ENCODE measurements at places on chromosomes 5 and 9.

DNA sequence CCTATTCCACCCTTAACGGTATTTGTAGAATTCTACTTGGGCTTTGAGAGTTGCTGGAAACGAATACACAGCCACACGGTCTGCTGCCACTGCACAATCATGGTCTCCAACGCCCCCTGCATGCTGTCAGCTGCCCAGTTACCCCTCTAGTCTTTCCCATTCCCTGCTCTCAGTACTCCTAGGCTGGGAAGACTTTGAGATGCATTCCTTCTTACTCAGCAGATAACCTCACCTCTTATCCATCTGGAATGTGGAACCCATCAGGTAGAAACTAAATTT lies 92.8 kb downstream of the ANKH start:
- DNase-seq, result no peak

DNA sequence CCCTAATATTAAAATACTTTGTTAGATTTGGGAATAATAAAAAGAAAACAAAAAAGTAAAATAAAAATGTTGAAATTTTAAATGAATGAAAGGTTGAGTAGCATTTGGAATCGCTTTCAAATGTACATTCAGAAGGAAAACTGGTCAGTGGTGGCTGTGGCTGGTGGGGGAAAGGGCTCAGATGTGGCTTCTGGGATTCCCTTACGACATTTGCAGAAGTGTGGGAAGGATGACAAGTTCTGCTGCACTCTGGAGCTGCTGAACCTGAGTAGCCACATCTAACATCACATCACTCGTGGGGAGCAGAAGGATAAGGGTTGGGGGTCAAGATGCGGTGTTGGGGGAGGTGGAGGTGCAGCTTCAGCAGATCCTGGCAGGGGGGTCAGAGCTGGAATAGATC lies 25.6 kb upstream of the CAST start:
- no peak for DNase-seq

DNA sequence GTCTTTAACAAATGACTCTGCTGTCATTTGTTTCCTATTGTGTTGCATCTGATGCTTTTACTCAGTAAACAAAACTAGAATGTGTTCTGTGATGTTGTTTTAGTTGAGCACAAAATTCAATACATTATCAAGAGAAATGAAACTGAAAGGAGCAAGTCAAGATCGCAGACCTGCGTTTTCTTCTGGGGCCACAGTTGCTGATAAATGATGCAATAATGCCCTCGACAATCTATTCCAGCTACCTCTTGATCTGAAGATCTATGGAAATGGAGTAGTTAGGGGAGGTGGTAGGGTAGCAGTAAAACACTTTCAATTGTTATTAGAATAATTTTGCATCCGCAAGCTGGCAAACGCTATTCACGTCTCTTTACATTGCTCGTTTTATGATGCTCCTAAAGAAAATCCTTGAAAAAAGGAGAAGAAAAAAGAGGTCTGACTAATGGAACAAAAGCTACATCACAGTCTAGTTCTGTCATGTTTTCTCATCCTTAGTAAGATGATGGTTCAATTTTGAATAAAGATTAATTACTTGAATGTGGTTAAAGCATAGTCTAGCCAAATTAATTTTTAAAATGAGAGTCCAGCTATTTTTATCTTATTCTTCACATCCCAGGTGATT lies 1.6 kb downstream of the ZNF366 start:
- DNase-seq, result no peak

GRCh38 chr5:128782446-128782845 lies 182.8 kb upstream of the SLC27A6 start:
- DNase-seq, result no peak

GRCh38 chr5:54159153-54159892 lies 151.1 kb downstream of the ARL15 start:
- DNase-seq, result no peak

DNA sequence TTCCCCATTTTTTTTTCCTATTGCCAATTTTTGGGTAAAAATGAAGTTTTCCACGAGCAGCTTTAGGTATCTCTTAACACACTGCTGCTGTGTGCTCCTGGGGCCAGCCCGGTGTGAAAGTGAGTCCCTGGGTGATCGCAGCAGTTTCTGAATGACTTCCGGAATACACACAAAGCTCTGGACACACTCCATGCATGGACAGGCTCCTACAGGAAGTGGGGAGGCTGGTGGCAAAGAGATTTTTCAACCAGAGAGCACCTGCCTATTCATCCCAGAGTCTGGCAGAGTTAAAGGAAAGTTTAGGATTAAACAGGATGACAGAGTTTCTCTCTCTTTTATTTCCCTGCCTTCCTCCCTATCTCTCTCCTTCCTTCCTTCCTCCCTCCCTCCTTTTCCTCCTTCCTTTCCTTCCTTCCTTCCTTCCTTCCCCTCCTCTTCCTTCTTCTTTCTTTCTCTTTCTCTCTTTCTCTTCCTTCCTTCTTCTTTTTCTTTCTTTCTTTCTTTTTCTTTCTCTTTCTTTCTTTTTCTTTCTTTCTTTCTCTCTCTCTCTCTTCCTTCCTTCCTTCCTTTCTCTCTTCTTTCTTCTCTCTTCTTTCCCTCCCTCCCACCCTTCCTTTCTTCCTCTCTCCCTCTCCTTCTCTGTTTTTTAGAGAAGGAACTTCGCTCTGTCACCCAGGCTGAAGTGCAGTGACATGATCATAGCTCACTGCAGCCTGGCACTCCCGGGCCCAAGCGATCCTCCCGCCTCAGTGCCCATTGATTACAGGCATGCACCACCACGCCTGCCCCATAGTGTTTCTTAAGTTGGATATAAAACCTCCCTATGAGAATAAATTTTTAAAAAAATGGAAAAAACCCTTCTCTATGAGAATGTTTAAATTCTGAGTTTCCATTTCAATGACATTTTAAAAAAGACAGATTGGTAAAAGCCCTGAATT lies 38.7 kb upstream of the UBTD2 start:
- DNase-seq, result no peak

DNA sequence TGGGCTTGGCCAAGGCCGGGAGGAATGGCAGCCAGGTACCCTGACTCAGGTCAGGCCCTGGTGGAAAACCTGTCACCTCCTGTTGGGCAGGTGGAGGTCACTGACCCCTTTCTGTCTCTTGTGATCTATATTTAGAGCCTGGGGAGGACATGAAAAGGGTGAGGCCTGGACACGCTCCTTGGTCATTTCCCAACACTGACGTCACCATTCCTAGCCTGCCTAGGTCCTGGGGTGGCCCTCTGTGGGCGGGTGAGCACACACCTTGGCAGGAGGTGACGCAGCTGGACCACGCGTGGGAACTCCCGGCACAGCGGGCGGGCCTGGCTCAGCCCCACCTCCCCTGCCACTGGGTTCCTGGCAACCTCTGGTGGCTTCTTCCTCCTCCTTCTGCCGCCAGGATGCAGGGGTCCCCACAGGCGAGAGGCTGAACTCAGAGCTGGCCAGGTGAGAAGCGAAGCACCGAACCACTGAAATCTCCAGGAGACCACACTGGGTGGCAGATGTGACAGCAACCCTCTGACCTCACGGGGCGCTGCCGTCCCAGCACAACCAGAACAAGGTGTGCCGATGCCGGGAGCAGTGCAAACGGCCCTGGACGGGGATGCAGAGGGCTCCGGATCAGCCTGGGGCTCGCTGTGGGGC lies 6.4 kb upstream of the RALGDS start:
- no peak for DNase-seq

- DNase-seq, result no peak
Measured at GRCh38 chr9:78001946-78002731, 29.5 kb downstream of the GNAQ start.

- DNase-seq, result no peak
Measured at GRCh38 chr5:4661326-4661725, 478.8 kb upstream of the ADAMTS16 start.

- no peak for DNase-seq
Measured at GRCh38 chr9:7790022-7790818, 9.4 kb downstream of the DMAC1 start.

DNA sequence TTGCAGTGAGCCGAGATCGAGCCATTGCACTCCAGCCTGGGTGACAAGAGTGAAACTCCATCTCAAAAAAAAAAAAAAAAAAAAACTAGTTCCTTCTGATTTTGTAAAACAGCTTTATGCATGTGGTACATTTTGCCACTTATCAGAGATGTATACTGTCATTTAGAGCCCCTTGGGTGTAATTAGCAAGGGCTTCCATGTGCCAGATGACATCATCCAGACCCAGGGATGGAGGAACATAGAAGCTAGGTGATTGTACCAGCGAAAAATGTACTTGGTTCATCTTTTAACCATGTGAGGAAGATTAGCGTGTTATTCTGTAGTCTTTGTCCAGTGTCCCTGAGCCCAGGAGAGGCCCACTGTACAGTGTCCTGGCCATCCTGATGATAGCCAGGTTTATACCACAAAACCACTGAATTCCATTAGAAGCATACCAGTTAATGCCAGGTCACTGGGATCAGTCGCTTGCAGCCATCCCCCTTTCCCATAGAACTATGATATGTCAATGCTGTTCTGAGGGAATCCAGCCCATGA lies 239.3 kb upstream of the SGCD start:
- no peak for DNase-seq

GRCh38 chr9:92119586-92119985 lies 4.4 kb upstream of the SPTLC1 start:
- DNase-seq, result no peak

- DNase-seq, result no peak
Measured at GRCh38 chr5:1429496-1429895, 15.7 kb downstream of the SLC6A3 start.

- DNase-seq, result no peak
Measured at GRCh38 chr5:6554812-6555211, 78.0 kb downstream of the NSUN2 start.

- DNase-seq, result no peak
Measured at GRCh38 chr5:34500236-34500847, 155.8 kb upstream of the RAI14 start.

GRCh38 chr5:141651728-141652105 lies 499 bp upstream of the FCHSD1 start:
- no peak for DNase-seq

- DNase-seq, result no peak
Measured at GRCh38 chr9:128771094-128771721, 519 bp downstream of the ZER1 start.

GRCh38 chr5:172059661-172060100 lies 53.2 kb upstream of the FBXW11 start:
- DNase-seq, result no peak

- DNase-seq, result no peak
Measured at GRCh38 chr9:16530669-16531642, 339.5 kb downstream of the BNC2 start.

- DNase-seq, result no peak
Measured at GRCh38 chr9:84970432-84970831, 300.9 kb downstream of the NTRK2 start.

GRCh38 chr9:2120926-2121689 lies 106.0 kb downstream of the SMARCA2 start:
- no peak for DNase-seq

GRCh38 chr5:141732417-141732816 lies 50.4 kb upstream of the ARAP3 start:
- no peak for DNase-seq

DNA sequence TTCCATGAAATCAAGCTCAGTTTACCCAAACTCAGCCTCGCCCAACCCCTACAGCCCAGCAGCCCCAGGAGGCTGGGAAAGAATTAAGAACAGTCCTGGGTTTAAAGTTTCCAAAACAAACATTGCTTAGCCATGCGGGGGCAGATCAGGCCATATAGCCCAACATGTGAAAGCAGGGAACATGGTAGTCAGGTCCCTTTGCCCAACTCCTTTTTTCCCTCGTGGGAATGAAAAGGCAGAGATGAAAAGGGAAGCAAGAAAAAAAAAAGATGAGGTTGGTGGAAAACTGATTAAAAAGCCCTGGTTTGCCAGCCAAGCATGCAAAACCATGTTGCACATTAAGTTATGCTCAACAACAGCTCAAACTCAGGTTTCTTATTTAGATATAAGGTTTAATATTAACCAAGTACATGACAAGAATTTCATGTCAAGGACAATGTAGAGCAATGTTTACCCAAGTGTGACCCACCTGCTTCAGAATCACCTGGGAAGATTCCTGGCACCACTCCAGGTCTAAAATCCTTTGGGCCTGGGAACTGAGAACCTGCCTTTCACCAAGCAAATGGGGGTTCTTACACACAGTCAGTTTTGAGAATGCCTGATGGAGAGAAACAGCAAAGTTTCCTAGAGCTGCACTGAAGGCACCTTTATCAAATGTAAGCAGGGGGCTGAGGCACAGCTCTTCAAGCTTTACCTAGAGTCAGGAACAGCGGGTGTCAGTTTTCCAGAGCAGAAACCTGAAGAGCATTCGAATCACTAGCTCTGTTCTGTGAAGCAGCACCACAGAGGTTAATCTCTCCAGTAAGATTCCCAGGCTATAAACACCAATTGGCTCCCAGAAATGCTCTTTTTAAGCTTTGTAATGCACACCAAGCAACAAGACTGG lies 1.7 kb downstream of the FREM1 start:
- no peak for DNase-seq

DNA sequence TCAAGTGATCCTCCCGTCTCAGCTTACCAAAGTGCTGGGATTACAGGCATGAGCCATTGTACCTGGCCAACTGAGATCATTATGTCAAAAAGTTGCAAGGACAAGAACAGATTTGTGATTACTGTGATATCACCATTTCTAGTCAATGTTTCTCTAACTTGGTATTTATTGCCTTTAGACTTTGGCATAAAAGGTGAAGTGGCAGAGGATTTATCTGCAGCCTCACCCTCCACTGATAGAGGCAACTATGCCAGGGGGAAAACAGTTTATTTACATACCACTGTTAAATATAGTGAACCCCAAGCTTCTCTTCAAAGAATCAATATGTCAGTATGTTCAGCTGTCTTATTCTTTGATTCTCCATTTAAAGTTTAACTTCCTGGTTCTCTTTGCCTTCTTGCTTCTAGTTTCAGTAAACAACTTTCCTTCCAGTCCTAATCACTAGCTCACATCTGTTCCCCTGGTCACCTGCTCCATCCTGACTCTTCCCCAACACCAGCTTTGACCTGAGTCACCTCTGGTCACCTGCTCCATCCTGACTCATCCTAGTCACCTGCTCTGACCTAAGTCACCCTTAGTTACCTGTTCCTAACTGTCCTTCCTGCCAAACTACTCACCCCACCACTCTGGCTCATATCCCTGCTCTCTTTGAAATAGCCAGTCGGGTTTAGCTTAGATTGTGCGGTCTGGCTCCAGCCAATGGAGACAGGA lies 29.9 kb downstream of the SEMA6A start:
- no peak for DNase-seq

GRCh38 chr9:71924576-71924975 lies 13.1 kb downstream of the C9orf85 start:
- DNase-seq, result no peak

- no peak for DNase-seq
Measured at GRCh38 chr9:72661401-72662135, 140.2 kb downstream of the TMC1 start.

All from iPS DF 19.7 (cell line).